ENCODE measurements at places on chromosomes 1 and 21. TPM values are rescaled to one million over a fixed set of nuclear protein-coding genes. Genes with fewer than 3 reads are reported as not detected.

Gene NHLH1
- 0.96 TPM for total RNA-seq

- DNase-seq, result no peak
Observed at GRCh38 chr21:44590311-44590721, 2.0 kb downstream of the KRTAP10-6 start.

DNA sequence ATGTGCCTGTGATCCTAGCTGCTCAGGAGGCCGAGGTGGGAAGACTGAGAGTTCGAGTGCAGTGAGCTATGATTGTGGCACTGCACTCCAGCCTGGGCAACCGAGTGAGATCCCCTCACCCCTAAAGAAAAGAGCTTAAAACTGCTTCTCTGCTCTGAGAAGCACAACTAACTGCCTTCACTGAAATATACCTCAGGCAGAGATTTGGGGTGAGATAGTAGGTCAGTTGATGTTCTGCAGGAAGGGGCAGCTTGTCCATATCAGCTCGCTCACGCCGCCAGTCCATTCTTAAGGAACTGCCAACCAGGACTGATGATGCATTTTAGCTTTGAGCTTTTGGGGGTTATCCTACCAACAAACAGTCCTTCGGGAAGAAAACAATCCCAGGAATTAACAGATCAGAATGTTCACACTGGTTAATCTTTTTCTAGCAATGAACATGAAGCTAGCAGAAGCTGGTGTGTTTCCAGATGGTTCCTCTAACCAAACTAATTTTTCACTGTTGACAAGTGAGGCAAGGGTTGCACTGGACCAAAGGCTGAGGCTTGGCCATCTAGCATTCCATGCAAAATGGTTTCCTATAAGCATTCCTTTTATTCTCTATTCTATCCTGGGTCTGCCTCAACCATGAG, 31.6 kb downstream of the LHX4 start:
- DNase-seq, result no peak

Gene DNAJC28
- total RNA-seq, result 4.9 TPM

DNA sequence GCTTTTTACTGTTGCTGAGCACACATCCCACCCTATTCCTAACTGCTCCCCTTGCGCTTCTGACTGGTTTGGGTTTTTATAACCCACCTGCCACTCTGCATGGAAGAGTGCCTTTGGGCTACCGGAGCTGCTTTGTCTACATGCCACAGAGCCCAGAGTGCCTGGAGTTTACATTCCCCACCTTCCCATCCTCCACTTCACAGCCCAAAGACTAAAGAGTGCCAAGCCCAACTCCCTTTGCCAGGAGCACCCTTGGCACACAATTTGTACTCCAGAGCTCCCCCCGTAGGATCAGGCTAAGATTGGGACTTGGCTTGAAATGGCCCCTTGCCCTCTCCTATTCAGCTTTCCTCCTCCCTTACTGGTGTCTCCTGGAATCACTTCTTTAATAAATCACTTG, 63.3 kb downstream of the LHX9 start:
- DNase-seq, result no peak

GRCh38 chr1:85911742-85912141, 203.5 kb upstream of the ZNHIT6 start:
- DNase-seq, result no peak

Gene SLAMF9
- total RNA-seq, result not detected

- peak; percentile 88 for DNase-seq
Observed at GRCh38 chr1:999725-1000356, at the start of gene HES4. Gene HES4 (minus strand): TSS chr1:1000097. CDS start chr1:999973, 124 bp downstream.

- no peak for DNase-seq
Observed at GRCh38 chr1:221567859-221568507, 173.9 kb downstream of the DUSP10 start.

GRCh38 chr1:30164693-30165092, 558.7 kb downstream of the MATN1 start:
- no peak for DNase-seq

GRCh38 chr1:18134324-18135046, 26.9 kb downstream of the IGSF21 start:
- no peak for DNase-seq

Gene ASPM
- total RNA-seq, result 17.1 TPM

DNA sequence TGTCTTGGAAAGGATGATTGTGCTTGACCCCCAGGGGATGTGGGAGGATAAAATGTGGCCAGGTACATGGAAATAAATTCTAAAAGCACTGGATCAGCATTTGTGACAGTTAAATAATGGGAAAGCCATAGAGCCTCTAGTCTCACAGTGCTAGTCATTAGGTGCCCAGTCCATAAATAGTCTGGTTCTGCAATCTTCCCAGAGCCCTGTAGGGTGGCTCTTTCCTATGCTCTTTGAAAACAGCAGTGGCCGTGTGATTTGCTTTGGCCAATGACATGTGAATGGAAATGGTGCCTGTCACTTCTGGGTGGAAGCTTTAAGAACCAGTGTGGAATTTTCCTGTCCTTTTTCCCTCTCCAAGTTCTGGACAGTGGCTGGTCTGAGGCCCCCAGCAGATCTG, 113.2 kb downstream of the TRABD2B start:
- no peak for DNase-seq

Gene FYB2
- 9.6 TPM for total RNA-seq

- DNase-seq, result no peak
Observed at GRCh38 chr1:48853006-48853405, 76.3 kb upstream of the BEND5 start.

GRCh38 chr1:157371826-157372225, 180.5 kb downstream of the FCRL5 start:
- DNase-seq, result no peak

Measured in progenitor cell of endocrine pancreas (in vitro differentiated cells).